Lung (tissue), 17 donors: ENCODE measurements at places on chromosomes 11 and 22. TPM values are rescaled to one million over a fixed set of nuclear protein-coding genes. Genes with fewer than 3 reads are reported as not detected.
A peak's percentile ranks its signal among the peaks of the same experiment; 100 is the strongest.

MPPED2 gene
- total RNA-seq: 5.6 TPM

NELL1 gene
- 0.31 TPM for total RNA-seq

JAML gene
- 29.3 TPM for total RNA-seq

VPREB1 gene
- not detected for total RNA-seq

ESAM gene
- 142 TPM for total RNA-seq

ANO5 gene
- 3.6 TPM for total RNA-seq

SCARF2 gene
- 32.9 TPM for total RNA-seq

RAB39A gene
- total RNA-seq: 2.0 TPM

BARX2 gene
- total RNA-seq: 1.1 TPM

OR52I2 gene
- not detected for total RNA-seq

MMP26 gene
- total RNA-seq: not detected

CCDC87 gene
- 0.28 TPM for total RNA-seq

DNA sequence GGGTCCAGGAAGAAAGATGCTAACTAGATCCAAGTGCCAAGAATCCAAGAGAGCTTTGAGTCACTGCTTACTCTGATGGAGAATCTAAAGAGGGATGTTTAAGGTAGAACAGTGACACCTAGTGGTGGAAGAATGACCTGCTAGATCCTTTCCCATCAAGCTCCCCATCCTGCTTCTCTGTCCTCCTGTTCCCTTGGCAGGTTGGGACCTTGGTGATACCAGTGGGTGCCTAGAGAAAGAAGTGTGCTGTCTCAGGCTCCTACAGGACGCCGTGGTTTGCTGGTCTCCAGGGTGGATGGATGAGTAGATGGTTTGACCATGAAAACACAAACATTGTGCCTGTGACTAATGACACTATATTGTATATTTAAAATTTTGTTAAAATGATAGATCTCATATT lies 383.7 kb downstream of the TMEM135 start:
- DNase-seq: peak; percentile 28

- DNase-seq: no peak
These were observed 172.5 kb downstream of the MN1 start for GRCh38 chr22:27628891-27629631.

GRCh38 chr11:20274031-20274430 lies 89.5 kb upstream of the HTATIP2 start:
- no peak for DNase-seq

GRCh38 chr11:44016131-44016530 lies 31.6 kb upstream of the ACCSL start:
- DNase-seq: no peak

DNA sequence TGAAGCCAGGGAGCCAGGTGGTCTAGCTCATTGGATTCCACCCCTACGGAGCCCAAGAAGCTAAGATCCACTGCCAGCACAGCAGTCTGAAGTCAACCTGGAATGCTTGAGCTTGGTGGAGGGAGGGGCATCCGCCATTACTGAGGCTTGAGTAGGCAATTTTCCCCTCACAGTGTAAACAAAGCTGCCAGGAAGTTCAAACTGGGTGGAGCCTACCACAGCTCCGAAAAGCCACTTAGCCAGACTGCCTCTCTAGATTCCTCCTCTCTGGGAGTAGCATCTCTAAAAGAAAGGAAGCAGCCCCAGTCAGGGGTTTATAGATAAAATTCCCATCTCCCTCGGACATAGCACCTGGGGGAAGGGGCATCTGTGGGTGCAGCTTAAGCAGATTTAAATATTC lies 620.3 kb downstream of the NELL1 start:
- DNase-seq: no peak

- peak; percentile 20 for DNase-seq
These were observed 27.0 kb upstream of the LRRC55 start for GRCh38 chr11:57154739-57155138.

DNA sequence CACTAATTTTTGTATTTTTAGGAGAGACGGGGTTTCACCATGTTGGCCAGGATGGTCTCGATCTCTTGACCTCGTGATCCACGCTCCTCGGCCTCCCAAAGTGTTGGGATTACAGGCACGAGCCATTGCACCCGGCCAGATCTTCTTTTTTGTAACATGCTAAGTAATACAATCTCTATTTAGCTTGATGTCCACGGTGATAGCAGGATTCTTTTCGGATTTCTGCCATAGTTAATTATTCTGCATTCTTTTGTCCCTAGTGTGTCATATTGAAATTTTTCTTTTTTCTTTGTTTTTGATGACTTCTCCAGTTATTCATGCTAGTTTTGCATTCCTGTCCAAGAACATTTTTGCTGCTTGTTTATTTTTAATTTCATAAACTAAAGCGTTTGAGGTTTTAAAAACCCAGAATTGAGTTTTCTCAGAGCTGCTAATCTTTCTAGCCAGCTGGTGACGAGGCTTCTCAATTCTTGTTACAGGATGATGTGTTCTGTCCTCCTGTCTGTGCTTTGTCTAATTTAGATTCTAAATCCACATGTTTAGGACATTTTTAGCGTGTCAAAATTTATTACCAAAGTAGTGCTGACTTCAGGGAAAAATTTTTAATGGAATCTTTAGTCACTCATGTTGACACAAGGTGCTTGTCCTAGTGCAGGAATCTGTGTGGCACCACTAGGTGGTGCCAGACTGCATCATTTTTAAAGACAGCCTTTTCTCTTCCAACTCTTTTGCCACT lies 21.8 kb downstream of the NF2 start:
- DNase-seq: peak; percentile 88

GRCh38 chr22:42500836-42501179 lies 18.8 kb downstream of the RRP7A start:
- no peak for DNase-seq

GRCh38 chr22:22060200-22061084 lies 77.9 kb upstream of the TOP3B start:
- peak; percentile 22 for DNase-seq

GRCh38 chr11:77658213-77659013 lies 20.8 kb upstream of the CLNS1A start:
- DNase-seq: no peak

DNA sequence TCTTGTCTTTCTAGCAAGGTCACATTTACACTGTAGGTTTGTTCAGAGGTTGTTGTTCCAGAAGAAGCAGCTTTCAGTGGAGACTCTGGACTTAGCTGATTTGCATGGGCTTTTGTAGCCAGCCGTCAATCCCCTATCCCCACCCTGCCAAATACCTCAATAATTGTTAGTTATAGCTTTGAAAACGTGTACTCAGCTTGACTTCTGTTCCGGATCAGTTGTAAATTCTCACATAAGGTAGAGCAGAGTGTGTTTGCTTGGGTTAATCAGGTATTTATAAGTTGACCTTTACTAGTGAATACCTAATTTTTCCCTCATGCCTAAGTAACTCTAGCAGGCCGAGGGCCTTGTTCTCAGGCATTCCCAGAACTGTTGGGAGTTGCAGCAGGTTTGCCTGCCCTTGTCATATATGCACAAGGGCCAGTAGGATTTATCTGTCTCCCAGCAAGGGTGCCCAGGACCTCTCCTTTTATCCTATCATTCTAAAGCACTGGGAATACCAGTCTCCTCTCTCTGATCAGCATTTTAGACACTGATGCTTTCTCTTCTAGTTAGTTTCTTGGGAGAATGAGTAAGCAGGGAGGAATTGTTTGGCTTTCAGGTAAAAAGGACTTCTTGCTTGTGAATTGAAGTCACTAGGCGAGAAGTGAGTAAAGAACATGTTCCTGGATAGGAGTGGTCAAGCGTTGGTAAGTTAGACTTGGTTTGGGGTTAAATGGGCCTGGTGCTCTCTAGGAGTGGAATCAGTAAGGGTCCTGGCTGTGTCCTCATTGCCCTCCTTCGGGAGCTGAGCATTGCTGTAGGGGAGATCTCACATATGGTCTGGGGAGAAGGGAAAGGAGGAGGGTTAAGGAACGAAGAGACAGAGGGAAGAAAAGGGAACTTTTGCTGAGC lies 22.1 kb downstream of the STIM1 start:
- DNase-seq: no peak

GRCh38 chr11:100676901-100677300 lies 10.2 kb upstream of the ARHGAP42 start:
- DNase-seq: no peak

GRCh38 chr11:77386178-77386577 lies 84.7 kb upstream of the GDPD4 start:
- no peak for DNase-seq

- no peak for DNase-seq
These were observed 55.2 kb upstream of the PHF21A start for GRCh38 chr11:46176421-46176820.

- peak; percentile 22 for DNase-seq
These were observed 6.7 kb downstream of the HSD17B12 start for GRCh38 chr11:43687120-43687791.

- no peak for DNase-seq
These were observed 42.2 kb downstream of the PDE2A start for GRCh38 chr11:72631806-72632731.

GRCh38 chr11:27698872-27699241 lies 1.4 kb downstream of the BDNF start:
- peak; percentile 77 for DNase-seq

DNA sequence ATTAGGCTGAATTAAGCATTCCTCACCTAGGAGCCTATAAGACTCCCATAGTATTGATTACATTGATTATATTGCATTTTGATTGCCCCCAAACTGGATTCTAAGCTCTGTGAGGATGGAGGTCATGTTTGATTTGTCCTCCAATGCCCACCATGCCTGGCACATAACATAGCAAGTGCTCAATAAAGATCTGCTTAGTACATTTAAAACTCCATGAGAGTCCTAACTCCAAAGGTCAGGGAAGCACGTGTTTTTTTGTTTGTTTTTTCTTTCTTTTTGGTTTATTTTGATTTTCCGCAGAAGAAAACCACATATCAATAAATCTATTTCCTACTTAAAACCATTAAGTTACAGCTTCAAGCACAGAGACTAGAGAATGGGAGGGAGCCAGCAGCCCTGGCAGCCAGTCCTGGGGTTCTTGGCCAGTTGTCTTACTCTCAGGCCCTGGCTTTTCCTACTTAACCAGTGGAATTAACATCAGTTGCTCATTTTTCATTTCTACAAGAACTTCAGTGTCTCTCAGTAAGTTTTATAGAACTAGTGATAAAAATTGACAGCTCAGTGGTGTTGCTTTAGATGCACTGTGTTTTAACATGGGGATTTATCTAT lies 429.9 kb upstream of the CCDC90B start:
- no peak for DNase-seq

DNA sequence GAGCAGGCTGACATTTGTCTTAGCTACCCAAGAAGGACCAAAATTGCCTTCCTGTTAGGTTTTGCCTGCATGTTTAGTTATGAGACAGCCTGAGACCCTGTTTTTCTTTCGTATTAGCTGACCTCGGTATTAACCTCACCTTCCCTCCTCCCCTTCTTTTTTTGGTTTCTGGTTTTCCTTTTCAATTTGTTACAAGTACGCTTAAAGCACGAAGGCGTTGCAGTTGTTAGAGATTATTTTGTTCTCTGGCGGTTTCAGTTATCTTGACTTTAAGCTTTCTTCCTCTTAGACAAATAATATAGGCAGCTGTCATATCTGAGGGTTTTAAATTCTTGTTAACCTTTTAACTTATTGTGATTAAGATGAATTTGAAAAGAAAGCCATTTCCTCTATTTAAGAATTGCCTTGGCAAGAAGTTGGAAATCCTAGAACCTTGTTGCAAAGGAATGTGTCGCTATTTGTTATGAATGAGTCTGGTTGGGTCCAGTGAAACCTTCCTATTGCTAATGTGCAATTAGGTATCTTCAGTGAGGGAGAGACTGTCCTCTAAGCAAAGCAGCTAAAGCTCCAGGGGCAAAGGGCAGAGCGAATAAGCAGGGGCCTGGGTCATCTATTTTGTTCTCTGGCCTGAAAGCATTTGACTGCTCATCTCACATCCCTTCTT lies 45.7 kb downstream of the PACS1 start:
- no peak for DNase-seq

DNA sequence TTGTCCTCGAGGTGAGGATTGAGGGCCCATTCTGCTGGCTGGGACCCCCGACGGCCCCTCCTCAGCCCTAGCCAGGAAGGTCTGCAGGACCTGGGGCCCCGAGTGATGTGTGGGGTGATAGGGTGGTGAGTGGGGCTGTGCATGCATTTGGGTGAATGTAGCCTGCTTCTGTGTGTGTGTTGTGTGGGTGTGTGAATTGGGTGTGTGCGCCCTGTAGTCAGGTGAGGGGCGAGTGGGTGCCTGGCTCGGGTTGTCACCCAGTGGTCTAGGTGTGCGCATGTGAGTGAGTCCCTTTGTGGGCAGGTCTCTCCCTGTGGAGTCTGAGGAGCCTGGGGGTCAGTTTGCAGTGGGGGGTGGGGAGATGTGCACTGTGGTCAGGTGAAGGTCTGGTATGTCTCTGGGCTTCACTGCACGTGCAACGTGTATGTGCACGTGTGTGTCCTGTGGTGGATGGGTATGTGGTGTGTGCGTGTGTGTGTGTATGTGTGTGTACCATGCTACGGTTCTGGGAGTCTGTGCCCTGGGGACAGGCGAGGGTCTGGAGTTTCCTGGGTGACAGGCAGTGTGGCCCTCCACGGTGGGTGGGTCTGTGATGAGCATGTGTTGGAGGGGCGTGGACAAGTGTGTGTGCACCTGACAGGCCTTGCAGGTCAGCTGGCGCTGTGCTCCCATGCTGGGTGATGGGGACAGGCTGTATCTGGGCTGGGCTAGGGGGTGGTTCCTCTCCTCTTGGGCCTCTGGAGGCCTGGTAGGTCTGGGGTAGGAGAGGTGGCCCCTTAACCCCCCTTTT lies 1.0 kb downstream of the TMEM151A start:
- DNase-seq: no peak

GRCh38 chr11:108890482-108891105 lies 225.7 kb downstream of the DDX10 start:
- DNase-seq: no peak

GRCh38 chr11:86676010-86676409 lies 3.6 kb upstream of the ME3 start:
- no peak for DNase-seq

GRCh38 chr11:128906185-128907050 lies 15.3 kb downstream of the KCNJ5 start:
- DNase-seq: no peak

GRCh38 chr11:116828632-116829524 lies 829 bp upstream of the APOC3 start:
- DNase-seq: no peak

GRCh38 chr11:82895437-82896091 lies 4.7 kb downstream of the PRCP start:
- DNase-seq: no peak

- no peak for DNase-seq
These were observed 19.1 kb downstream of the ARHGEF17 start for GRCh38 chr11:73326929-73327811.

GRCh38 chr22:44701187-44701790 lies 715 bp upstream of the PRR5 start:
- DNase-seq: no peak

GRCh38 chr11:119795690-119796089 lies 66.7 kb upstream of the NECTIN1 start:
- DNase-seq: no peak

DNA sequence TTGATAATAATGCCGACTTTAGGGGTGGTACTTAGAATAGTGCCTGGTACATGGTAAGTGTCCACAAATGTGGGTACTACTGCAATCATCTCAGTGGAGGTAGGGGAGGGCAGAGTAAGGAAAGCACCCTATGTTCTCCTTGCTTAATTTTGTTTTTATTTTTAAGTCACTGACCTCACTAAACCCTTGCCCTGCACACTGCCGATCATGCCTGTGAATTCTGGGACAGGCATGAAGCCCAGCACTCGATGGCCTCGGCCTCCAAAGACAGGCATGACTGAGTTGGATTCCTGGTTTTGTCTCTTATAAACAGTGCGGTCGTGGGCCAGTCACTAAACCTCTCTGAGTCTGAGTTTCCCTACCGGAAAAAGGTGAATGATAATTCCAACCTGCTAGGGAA lies 6.9 kb downstream of the LGALS12 start:
- DNase-seq: no peak

- DNase-seq: no peak
These were observed 197.0 kb downstream of the GUCY1A2 start for GRCh38 chr11:106821291-106821690.
